ENCODE measurements at places on chromosomes 4 and X.

DNA sequence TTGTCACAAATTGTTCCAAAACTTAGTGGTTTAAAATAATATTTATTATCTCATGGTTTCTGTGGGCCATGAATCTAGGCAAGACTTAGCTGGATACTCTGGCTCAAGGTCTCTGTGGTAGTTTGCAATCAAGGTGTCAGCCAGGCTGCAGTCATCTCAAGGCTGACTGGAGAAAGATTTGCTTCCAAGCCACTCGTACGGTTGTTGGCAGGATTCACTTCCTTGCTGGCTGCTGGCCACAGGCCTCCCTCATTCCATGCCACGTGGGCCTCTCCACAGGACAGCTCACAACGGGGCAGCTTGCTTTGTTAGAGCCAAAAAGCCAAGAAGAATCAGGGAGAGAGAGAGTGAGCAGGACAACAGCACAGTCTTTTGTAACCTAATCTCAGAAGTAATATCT lies 101.4 kb downstream of the WWC2 start:
- no peak for DNase-seq

GRCh38 chr4:106323119-106323518 lies 6.8 kb downstream of the AIMP1 start:
- no peak for DNase-seq

- DNase-seq: no peak
Observed at GRCh38 chr4:30912098-30912714, 192.0 kb downstream of the PCDH7 start.

GRCh38 chrX:134396174-134396573 lies 63.8 kb upstream of the HPRT1 start:
- no peak for DNase-seq

GRCh38 chr4:55087009-55087912 lies 38.1 kb downstream of the KDR start:
- no peak for DNase-seq

- DNase-seq: no peak
Observed at GRCh38 chr4:16731776-16732380, 166.6 kb downstream of the LDB2 start.

GRCh38 chrX:129980540-129981199 lies 1.8 kb upstream of the BCORL1 start:
- DNase-seq: no peak

GRCh38 chrX:46703980-46704379 lies 54.9 kb downstream of the SLC9A7 start:
- no peak for DNase-seq

- DNase-seq: no peak
Observed at GRCh38 chr4:150316332-150317205, 238.3 kb downstream of the DCLK2 start.

- DNase-seq: no peak
Observed at GRCh38 chrX:150940844-150941495, 42.2 kb upstream of the HMGB3 start.

GRCh38 chrX:15761564-15762191 lies 23.6 kb downstream of the CA5B start:
- no peak for DNase-seq

DNA sequence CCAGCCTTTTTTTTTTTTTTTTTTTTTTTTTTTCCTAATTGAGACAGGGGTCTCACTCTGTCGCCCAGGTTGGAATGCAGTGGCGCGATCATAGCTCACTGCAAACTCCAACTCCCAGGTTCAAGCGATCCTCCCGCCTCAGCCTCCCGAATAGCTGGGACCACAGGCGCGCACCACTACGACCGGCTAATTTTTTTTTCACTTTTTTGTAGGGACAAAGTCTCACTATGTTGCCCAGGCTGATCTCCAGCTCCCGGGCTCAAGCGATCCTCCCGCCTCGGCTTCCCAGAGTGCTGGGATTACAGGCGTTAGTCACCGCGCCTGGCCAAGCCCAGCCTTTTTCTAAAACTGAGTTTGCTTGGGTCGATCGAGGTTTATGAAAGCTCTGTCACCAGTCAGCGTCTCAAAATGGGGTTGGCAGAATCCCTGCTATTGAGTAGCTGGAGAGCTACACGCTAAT lies 1.3 kb upstream of the OTUD5 start:
- no peak for DNase-seq

DNA sequence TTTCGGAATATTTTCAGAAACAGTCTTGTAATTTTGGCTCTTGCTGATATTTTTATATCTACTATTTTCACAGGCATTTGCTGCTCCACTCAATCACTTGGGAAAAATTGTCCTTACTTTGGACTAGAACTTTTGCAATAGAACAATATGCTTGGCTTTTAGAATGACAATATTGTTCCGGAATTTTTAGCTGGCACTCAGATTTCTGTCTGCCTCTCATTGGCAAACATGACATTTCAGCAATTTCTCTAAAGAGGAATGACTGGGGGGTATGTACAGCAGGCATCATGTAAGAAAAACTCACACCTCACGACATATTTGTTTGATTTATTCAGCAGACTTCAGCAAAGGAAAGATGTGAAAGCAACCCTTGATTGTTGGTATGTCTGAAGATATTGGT lies 243.6 kb upstream of the GPRIN3 start:
- DNase-seq: no peak

DNA sequence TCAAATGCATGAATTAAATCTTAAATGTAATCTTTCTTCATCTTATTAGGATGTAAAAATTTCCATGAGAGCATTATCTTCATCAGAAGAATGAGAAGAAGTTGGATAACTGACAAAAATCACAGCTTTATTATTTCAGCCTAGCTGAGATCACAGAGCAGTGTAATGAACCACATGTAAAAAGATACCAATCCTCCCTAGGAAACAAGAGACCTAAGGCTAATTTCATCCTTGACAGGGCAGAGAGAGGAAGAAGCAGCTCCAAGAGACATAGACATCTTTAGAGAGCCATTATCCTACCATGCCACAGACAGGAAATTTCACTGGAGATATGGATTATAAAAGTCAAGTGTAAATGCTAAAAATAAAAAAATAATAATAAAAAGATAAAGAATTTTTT lies 40.9 kb upstream of the IL15 start:
- no peak for DNase-seq

GRCh38 chr4:108560616-108561015 lies 59.8 kb upstream of the RPL34 start:
- no peak for DNase-seq

GRCh38 chr4:11072999-11073398 lies 355.7 kb downstream of the HS3ST1 start:
- no peak for DNase-seq

GRCh38 chr4:34138385-34138784 lies 2105.9 kb downstream of the ARAP2 start:
- no peak for DNase-seq

- no peak for DNase-seq
Observed at GRCh38 chr4:78517050-78517652, 34.4 kb upstream of the ANXA3 start.

GRCh38 chr4:9143421-9144080 lies 26.7 kb upstream of the FAM90A26 start:
- DNase-seq: no peak

GRCh38 chr4:73597594-73597993 lies 22.6 kb downstream of the RASSF6 start:
- DNase-seq: no peak

GRCh38 chr4:141702472-141703182 lies 66.2 kb downstream of the IL15 start:
- DNase-seq: no peak

- no peak for DNase-seq
Observed at GRCh38 chr4:95643627-95644026, 94.9 kb upstream of the UNC5C start.

DNA sequence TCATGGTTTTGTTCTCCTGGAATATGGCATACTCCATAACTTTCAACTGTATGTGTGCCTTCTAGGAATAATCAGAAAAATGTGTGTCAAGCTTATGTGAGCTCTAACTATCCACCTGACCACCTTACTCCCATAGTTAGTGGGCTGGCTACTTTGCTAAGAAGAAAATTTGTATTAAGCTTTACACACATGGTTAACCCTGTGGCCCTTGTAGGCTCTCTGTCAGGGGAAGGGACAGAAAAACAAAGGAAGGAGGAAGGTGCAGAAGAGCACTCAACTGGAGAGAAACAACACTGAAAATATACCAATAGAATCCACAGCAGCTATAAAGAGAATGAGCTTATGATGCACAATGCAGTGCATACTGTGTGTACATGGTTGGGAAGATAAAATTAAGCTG lies 84.6 kb downstream of the PPP3CA start:
- no peak for DNase-seq

DNA sequence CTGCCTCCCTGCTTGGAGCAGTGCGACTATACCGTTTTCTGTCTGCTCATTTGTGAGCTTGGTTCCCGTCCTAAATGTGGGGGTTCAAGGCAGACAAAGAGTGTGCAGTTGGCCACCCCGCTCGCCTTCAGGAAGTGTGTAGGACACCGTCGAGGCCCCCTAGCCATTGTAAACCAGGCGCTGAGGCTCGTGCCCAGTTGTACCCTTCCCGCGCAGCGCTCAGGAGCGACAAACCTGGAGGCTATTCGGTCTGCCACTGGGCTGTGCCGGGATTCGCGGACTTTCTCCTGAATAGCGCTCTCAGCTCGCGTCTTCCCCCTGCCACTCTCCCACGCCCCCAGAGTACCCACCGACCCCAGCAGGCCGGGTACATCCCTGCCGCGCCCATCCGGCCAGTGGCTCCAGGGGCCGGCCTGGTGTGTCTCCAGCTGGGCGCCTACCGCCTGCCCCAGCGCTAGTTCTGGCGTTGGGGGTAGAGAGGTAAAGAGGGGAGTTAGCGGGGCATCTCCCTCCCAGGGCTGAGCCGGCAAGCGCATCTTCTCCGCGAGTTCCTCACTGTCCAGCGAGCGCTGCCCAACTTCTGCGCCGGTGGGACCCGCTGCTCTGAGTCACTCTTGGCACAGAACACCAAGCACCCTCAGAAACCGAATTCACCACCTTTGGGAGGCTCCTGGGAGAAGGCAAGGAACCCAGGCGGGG lies 880 bp upstream of the LONRF3 start:
- no peak for DNase-seq

DNA sequence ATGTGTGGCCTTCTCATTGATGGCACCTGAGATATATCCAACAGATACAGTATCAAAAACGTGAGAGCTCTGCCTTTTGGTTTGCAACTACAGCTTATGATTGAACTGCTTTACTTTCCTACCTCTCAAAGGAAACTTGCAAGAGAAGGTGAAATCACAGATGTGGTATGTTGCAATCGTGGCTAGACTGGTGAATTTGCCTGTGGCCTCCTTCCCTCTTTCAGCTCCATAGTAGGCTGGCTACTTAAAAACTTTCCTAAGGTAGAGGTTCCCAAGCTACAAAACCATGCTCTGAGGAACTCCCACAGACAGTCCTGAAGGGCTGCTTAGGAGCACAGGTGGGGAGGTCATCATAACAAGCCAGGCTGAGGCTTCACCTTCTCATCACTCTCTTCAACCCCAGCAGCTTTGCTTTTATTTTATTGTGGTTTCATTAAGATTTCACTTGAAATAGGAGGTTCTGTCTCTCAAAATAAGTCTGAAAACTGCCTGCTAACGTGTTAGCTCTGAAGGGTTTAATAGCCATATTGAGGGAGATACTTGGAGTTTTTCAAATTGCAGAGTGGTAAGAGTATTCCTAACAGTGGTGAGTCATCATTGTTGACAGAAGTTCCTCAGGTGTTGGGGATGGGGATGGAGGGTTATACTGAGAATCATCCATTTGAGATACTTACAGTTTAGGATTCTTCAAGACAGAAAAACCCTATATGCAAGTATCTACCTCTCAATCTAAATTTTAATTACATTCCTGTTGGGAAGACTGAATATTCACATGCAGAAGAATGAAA lies 93.5 kb upstream of the UCP1 start:
- DNase-seq: no peak

DNA sequence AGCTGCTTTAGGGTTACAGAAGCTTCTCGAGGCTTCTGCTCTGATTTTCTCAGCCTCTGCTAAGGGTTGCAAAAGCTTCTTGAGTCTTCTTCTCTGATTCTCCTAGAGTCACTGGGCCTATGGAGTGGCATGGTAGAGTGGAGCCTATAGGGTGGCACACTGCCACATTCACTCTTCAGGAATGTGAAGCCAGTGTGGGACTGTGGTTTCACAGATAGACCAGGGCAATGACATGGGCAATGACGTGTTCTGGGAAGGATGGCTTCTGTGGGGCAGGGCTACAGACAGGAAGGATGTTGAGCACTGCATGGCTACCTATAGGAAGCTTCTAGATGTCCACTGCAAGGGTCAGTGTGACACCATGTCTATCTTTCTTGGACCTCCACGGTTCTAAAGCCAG lies 11.0 kb upstream of the MAMLD1 start:
- DNase-seq: no peak

GRCh38 chrX:68249903-68250302 lies 183.4 kb downstream of the OPHN1 start:
- DNase-seq: no peak

- DNase-seq: no peak
Observed at GRCh38 chr4:88409789-88410188, 31.1 kb downstream of the HERC6 start.

- DNase-seq: no peak
Observed at GRCh38 chrX:77945910-77946545, 23.4 kb downstream of the PGAM4 start.

DNA sequence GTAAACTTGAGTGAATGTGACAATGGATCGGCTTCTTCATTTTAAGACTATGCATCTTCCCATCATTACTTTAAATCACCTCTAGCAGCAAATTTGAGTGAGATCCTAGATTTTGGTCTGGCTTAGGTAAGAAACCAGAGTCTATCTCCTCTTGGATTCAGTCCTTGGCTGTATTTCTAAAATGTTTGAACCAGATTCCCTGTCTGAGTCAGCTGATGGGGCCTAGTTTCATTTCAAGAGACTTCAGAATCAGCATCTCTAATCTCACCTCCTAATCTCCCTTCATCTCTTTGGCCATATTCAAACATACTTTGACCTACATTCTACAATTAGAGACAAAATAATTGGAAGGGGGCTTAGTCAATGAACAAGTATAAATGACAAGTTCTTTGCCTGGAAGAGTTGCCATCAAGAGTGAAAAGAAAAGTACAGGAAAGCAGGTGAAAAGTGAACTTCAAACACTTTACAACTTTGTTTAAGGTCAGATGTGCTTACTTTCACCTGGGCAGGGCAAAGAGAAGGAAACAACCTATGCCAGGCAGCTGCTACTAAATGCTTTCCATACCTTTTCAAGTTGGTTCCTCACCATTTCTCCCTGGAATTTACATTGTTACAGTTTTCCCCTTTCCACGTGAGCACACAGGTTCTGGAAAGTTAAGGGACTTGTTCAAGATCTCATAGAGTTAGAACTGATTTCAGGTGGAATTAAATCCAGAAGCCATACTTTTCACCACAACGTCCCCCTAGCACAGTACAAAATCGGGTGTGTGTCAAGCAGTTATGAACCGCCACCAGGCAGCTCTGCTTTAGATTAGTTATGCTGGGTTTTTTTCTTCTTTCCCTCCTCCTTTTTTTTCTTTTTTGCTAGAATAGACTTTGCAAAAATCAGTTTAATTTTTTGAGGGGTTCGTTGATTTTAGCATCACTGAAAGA lies 30.7 kb upstream of the PITX2 start:
- DNase-seq: no peak

- no peak for DNase-seq
Observed at GRCh38 chr4:183205193-183205592, 106.1 kb downstream of the WWC2 start.

- DNase-seq: no peak
Observed at GRCh38 chrX:109393859-109394258, 88.0 kb downstream of the GUCY2F start.
